ENCODE measurements at places on chromosomes 16 and 17.
A peak's percentile ranks its signal among the peaks of the same experiment; 100 is the strongest.

DNA sequence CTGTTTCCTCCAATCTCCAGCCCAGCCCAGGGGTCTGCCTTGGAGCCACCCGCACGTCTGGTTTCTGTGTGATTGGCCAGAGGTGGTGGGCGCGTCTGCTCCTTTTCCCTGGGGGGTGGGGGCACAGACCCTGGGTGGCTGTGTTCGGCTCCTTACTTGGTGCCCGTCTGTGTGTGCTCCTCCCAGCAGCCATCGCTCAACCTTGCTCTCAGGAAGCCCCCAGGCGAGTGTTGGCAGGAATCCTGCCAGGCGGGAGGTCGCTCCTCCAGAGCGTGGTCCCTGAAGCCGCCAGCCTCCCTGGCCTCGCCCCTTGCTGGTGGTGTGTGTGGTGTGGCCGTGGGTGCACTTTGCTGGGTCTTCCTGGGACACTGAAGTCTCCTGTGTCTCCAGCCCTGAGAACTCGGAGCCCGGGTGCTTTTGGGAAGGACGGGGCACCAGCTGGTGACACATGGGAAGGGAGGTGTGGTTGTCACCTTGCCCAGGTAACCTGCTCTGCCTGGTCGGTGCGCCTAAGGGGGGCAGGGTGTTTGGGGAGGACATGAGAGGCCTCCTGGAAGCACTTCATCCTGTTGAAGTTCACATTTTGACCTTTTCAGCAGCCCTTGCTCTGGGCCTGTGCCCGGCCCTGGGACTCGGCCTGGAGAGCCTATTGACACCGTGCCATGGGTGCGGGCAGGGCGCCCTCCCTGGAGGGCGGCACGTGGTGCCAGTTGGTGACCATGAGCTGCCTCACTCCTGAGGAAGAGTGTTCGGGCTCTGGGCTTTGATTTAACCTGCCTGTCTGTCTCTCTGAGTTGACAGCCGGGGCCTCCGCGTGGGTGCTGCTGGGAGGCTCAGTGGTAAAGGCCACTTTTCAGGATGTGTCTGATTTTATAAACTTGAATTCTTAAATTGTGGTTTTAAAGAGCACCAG is 49.0 kb upstream of the ZNF750 start:
- no peak for DNase-seq

DNA sequence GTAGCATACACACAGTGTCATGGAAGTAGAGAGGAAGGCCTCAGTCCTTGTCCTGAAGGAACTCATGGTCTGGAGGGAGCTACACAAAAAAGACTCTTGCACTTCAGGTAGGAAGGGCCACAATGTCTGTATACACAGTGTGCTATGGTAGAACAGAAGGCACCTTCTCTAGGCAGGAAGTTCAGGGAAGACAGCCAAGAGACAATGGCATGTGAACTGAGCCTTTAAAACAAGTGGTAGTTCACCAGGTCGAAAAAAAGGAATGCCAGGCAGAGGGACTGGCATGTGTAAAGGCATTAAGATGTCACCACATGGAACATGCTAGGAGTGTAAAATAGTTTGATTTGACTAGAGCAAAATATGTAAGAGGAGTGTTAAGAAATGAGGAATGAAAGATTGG is 9.7 kb downstream of the GNAO1 start:
- DNase-seq, result no peak

DNA sequence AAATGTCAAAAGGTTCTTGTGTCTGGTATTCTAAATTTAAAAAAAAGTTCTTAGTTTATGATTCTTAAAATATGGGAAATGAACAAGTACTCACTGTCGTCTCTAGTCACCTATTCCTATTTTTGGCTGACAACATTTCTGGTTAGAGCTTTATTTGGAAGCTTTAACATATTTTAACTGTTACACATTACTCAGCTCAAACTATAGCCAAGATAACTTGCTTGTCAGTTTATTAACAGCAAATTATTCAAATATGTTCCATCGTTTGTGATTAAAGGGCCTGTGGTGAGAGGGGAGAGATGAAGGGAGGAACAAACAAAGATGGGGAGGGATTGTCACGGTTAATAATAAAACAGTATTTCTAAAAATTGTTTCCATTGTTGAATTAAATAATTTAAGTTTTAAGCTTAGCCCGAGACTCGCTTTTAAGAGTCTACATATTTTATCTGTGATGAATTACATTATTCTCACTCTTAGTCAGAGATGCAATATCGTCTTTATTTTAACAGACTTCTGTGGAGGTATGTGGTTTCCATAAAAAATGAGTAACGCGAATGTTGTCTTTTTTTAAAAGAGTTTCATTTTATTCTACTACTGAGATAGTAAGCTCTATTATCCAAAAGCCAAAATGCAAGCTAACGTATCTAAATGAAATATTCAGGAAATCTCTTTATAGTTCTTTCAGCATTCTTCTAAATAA is 321.9 kb upstream of the PMFBP1 start:
- no peak for DNase-seq

DNA sequence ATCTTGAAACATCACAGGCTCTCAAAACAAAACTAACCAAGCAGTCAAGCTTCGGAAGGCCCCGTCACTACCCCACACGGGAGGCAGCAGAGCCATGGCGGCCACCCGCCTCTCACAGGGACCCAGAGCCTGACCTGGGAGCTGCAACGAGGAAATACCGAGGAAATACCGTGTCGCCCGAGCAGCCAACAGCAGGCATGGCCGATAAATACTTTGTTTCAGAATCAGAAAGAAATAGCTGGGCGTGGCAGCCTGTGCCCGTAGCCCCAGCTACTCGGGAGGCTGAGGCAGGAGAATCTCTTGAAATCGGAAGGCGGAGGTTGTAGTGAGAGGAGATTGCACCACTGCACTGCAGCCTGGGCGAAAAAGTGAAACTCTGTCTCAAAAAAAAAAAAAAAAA is 6.9 kb downstream of the LMF1 start:
- DNase-seq, result no peak

GRCh38 chr16:88570691-88571092 is 489 bp downstream of the ZC3H18 start:
- DNase-seq, result peak; percentile 87

- DNase-seq, result no peak
Measured at GRCh38 chr16:50614955-50615724, 66.0 kb downstream of the SNX20 start.

- no peak for DNase-seq
Measured at GRCh38 chr17:44738214-44738906, 20.4 kb upstream of the ADAM11 start.

DNA sequence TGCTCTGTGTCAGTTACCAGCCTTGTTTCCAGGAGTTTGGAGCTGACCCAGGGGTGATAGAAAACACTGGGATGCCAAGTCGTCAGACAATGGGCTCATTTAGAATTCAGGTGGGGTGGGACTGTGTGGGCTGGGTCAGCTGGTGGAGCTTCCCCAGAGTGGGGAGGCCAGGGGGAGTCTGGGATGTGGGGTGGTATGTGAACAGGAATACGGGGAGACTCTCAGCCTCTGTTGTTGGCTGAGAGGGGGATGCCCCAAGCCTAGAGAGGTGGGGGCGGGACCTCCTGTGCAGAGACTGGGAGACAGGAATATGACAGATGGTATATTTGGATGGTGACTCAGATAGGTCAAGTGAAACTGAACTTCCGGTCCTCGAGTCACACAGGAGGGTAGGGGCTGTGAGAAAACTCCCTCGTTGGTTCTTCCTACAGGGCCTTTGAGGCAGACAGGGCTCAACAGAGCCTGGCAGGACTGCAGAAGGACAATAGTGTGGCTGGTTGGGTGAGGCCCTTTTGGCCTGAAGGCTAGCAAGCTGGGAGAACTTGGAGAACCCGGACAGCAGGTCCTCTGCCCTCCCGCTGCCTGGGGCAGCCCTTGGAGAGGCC is 23.7 kb downstream of the CDH1 start:
- peak; percentile 79 for DNase-seq

DNA sequence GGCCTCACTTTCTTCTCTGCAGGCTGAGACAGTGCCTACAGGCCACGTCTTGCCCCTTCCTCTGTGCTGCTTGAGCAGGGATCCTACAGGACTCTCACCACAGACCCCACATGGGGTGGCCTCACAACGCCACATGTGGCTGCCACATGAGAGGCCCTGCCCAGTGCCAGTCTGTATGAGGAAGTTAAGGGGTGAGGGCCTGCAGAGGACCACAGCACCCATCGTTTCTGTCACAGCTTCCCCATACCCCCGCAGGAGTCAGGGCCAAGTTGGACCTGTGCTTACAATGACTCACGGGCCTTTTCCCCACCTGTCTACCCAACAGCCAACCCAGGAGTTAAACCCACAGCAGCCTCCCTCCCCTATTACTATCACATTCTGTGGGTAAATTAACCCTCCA is 2.9 kb upstream of the GSDMB start:
- peak; percentile 70 for DNase-seq

GRCh38 chr16:71564335-71564967 is 12.4 kb downstream of the TAT start:
- DNase-seq, result no peak

DNA sequence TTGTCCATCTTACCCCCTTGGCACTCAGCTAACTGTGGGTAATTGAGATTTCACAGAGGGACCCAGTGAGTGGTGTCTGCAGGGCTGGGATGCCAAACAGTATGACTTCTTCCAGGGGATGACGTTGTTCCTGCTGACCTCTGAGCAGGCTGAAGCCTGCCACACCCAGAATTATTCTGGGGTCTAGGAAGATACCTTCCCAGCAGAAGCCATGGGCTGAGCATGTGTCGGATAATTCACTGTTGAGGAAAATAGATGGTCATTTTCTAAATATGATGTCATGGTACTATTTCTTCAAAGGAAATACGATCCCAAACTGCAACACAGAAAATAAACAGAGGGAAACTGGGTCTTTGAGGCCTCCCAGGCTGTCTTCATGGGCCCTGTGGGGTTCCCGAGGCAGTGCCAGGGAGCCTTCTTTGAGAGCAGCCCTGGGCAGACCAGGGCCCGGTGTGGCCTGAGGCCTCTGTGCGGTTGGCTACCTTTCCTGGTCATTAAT is 17.4 kb downstream of the WNT9B start:
- DNase-seq, result no peak

DNA sequence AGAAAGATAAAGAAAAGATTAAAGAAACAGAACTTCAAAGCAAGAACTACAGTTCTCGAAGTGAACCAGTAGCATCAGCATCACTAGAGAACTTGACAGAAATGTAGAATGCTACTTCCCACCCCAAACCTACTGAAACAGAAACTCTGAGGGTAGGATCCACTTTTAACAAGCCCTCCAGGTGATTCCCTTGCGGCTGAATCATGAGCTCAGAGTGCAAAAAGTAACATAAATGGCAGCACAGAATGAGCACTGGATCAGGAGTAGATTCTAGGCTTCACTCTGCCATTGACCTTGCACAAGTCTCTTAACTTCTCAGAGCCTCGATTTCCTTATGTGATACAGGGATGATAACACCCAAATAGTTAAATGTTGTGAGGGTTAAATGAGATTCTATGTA is 5.8 kb downstream of the TOM1L2 start:
- peak; percentile 69 for DNase-seq

DNA sequence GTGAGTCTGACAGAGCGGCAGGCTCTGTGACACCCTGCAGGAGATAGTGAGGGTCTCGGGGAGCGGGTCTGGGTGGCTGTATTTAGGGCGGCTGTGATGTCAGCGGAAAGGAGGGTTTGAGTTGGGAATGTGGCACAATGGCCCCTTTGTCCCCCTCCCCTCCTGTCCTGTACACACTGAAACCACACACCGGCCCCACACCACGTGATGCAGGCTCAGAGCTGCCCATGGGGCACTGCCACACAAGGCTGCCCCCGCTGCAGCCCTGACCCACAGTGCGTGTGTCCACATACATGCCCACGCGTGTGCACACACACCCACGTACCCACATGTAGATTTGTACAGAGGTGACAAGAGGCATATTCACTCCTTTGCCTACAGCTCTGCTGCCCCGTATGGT is 15.3 kb downstream of the SGCA start:
- DNase-seq, result no peak

DNA sequence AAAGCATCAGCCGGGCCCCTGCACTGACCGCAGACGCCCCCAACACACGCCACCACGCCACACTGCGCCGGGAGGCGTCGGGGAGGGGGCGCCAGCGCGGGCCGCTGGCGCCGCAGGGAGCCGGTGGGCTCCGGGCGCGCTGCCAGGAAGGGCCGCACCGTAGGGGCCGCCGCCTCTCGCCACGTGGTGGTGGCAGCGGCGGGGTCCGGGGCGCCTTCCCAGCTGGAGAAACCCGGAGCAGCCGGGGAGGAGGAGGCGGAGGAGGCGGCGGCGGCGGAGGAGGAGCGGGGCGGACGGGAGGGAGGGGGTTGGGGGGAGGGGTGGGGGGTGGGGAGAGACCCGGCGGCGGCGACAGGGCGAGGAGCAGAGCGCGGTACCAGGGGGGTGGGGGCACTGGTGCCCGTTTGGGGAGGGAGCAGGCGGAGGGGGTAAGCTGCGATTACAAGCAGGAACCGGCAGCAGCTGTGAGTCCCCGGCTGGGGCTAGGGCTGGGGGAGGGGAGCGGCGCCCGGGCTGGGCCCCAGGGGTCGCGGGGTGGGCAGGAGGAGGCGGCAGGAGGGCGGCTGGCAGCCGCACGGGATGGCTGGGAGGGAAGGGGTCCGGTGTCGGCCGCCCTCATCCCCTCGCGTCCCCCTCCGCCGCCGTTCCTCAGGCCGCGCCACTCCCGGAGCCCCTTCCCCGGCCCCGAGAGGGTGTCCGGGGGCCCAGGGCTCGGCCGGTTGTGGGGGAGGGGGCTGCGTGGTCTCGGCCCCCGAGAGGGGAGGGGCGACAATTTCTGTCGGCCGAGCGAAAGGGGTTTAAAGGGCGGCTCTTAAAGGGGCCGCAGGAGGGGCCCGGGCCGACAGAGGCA is at the start of gene TBKBP1:
TBKBP1 (plus strand) TSS at position 431 of the 850 bp plus-strand sequence. CDS start 1,952 bp downstream, outside the sequence.
- DNase-seq, result peak; percentile 80

DNA sequence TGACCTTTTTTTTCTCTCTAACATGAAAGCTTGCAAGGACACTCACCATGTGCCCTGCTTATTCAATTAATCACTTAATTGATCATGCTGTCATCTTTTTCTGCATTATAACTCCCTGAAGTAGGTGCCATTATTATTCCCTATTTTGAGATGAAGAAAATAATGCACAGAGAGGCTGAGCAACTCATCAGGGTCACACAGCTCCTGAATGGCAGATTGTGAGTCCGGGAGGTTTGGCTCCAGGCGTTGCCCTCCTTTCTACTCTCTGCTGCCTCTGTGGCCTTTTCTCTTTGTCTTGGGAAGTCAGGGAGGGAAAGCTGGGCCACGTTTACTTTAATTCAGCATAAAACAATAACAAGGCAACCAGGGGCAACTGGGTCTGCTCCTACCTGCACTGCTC is 17.2 kb upstream of the N4BP1 start:
- peak; percentile 12 for DNase-seq

- DNase-seq, result no peak
Measured at GRCh38 chr17:44767493-44767892, 8.7 kb downstream of the ADAM11 start.

- no peak for DNase-seq
Measured at GRCh38 chr17:44281570-44281969, 13.6 kb upstream of the SLC4A1 start.

DNA sequence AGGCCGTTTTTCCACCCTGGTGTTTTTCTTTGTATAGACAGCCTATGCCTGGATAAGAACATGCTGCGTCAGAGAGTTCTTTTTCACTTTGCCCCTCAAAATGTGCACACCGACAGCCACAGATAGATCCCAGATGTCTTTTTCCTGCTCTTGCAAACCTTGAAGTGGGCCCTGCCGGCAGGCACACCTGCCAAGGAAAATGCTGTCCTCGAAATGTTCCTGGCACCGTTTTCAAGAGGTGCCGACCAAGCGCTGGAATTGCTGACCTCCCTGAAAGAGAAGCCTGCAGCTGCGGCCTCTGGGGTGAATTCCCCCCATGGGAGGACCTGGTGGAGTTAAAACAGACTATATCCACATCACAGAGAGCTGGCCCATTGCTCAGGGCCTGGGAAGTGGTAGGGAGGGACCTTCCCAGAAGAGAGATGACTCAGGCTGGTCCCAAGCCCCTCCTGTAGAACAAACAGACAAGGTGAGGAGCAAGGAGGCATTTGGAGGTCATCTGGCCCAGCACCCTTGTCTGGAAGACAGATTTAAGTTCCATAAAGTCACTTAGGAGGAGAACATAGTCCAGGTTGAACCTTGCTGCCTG is 668.1 kb downstream of the MAF start:
- no peak for DNase-seq

Measured in activated CD4-positive, alpha-beta T cell treated with anti-CD3 and anti-CD28 coated beads, Interleukin-2, amount 10 ng/mL, durations not matched to agents 24 days and 14 days (primary cell).